ENCODE measurements at places on chromosomes 7 and 10.

DNA sequence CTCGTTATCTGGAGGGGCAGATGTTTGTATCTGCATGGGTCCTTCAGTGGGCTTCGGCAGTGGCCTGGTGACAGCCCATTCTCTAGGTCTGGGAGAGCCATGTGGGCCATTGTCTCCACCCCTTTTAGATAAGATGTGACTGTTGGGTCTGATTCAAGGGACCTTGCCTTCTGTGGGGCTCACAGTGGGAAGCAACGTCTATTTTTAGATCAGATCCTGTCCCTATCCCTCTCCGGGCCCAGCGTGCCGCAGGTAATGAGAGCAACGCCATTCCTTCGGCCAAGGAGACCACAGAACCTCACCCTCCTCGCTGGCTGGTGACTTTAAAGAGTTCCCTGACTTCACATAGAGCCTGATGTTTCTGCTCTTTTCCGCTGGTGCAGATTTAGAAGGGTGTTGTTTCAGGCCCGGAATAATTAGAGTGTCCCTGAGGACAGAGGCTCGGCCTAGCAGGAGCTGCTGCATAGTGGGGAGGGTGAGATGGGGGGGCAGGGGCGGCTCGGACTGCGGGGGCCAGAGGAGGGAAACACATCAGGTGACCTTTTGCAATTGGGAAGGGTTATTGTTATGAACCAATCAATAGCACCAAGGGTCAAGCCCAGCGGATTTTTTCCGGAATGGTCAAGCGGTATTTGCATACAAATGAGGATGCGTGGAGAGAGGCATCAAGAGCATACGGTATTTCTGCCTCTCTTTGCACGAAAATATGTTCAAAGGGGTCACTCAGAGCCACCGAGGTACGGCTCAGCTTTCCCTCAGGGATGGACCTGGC, 503.0 kb upstream of the FOXK1 start:
- no peak for DNase-seq

- DNase-seq = no peak
These were observed 16.6 kb downstream of the LRRTM3 start for GRCh38 chr10:66942407-66942806.

DNA sequence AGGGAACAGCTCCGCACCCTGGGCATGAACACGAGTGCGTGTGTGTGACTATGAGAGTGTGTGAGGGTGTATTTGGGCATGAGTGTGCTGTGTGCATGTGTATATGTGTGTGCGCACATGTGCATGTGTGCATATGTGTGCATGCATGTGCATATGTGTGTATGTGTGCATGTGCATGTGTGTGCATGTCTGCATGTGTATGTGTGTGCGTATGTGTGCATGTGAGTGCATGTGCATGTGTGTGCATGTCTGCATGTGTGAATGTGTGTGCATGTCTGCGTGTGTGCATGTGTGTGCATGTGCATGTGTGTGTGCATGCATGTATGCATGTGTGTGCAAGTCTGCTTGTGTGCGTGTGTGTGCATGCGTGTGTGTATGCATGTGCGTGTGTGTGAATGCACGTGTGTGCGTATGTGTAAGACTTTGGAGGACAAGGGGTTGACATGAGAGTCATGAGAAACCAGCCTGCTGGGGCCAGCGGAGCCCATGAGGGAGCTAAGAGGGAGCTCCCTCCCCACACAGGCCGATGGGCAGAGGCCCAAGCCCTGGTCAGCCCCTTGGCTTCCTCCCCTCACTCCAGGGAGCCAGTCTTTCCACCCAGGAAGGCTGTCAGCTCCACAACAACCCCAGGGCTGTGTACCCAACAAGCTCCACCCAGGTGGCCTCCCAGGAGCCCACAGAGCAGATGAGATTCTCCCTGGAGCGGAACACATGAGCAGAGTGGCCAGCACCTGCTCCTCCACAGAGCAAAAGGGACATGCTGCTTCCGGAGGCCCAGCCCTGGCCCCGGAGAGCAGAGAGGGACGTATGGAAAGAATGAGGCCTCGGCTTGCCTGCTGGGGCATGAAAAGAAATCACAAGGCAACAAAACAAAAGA, 142.5 kb upstream of the PPP2R2D start:
- DNase-seq = no peak

GRCh38 chr10:71359364-71360046, 37.2 kb upstream of the CDH23 start:
- no peak for DNase-seq

DNA sequence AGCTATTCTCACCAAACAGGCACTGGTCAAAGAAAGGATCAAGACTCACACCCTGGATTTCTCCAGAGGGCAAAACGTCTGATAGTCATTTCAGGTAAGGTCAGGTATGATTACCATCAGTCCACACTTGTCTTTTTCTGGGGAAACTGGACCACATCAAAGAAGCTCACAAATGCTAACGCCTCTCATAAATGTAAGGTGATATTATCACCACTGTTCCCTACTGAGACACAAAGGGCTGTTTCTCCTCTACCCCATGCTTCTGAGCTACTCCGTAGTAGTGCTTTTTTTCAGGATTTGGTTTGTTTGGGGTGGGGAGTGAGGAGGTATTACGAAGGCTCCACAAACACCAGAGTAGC, 51.6 kb downstream of the CREB3L2 start:
- DNase-seq = no peak
